ENCODE measurements at places on chromosomes 13 and 19.

GRCh38 chr13:108700422-108701170, 71.2 kb downstream of the MYO16 start:
- DNase-seq = no peak

GRCh38 chr13:114212158-114212495, 22.6 kb upstream of the CDC16 start:
- DNase-seq = no peak

- DNase-seq = no peak
Measured at GRCh38 chr13:105365831-105366230, 1169.6 kb downstream of the EFNB2 start.

- DNase-seq = peak; percentile 3
Measured at GRCh38 chr13:76711550-76712182, 174.5 kb downstream of the KCTD12 start.

- no peak for DNase-seq
Measured at GRCh38 chr19:40163541-40164129, 27.6 kb upstream of the MAP3K10 start.

GRCh38 chr19:31459430-31459829, 110.2 kb upstream of the TSHZ3 start:
- no peak for DNase-seq

DNA sequence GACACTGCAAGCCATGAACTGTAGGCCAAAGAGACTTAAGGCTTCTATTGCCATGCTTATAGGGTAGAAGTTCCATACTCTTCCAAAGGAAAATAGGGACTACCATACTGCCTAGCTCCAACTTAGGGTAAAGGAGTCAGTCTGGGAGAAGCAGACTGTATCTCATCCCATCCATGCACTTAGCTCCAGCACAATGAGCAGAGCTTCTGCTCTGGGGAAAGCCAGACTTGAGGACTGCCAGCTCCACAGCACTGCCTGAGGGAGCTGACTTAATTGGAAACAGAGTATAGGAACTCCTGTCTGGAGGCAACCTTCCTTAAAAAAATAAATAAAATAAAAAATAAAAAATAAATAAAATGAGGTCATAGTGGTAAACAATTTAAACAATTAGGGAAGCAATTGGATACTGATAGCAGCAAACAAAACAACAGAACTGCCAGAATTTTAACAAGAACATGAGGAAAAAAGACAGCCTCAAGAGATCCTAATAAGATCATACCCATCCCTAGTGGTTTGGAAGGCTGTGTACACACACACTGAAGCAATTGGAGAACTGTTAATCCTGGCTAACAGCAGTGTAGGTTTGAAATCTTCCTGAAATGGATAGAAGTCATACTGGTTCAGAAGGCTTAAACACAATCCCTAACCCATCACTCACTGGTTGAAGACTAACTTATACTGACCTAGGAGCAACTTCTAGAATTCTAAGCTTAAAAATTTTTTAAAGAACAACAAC, 550.1 kb downstream of the TBC1D4 start:
- no peak for DNase-seq

DNA sequence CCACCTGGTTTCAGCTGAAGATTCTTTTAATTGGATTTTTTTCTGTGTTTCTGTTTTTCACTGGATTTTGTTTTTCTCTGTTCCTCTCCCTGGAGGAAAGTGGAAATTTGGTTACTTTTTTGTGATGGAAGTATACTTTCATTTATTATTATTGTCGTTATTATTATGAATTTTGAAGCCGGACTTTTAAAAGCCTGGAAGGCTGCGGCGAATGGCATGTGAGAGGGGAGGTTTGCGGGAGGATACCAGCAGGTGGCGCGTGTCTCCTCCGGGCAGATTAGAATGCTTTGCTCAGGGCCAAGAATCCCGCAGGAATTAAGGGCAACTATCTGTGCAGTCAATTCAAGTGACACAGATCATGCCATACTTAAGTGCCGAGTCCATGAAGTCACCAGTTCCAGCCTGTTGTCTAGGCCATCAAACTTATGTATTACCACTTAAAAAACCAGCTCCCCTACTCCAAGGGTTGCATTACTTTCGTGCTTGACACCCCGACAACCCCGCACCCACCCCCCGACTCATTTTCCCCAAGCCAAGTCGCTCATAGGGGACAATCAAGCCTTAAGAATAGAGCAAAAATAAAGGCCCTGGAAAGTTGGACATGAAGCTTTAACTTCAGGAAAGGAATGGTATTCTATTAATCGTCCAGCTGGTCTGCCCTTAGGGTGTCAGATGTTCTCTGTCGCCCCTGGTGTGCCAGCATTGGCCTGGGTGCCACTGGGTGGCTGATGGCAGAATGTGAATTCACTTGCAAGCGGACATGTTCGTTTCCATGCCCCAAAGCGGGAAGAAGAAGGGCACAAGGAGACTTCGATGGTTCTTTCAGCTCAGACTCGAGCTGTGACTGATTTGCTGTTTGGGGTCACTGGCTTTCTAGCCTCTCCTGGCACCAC, 1.3 kb upstream of the LRCH1 start:
- DNase-seq = peak; percentile 75

DNA sequence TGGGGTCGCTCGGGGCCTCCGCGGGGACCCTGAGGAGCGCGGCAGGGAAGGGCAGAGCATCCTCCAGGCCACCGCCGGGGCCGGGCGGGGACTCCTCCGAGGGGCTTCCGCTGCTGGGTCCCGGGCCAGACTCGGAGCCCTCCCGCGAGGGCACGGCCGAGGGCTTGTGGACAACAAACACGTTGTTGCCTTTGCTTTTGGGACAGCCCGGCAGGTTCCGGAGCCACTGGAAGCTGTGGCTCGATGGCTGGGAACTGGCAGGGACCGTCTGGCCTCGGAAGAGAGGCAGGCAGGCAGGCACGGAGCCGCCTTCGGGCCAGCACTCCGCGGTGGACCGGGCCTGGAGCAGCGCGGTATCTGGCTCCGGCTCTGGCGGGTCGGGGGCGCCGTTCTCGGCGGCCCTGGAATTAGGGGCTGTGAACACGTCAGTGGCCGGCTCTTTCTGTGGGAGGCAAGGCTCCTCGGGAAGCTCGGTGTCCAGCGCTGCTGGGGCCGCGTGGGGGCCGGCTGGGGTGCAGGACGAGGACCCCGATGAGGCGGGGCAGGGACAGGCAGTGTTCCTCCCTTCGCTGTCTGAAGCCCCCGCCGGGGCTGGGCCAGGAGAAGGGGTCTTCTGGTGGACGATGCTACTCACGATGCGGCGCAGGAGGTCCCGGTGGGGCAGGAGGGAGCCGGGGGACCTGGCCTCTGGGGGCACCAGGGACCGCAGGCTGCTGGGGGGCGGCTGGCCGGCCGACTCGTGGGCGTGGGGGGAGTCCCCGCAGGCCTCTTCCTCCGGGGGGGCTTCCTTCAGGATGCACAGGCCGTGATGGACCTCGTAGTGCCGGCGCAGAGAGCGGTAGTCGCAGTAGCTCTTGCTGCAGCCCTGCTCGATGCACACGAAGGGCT, 27.6 kb downstream of the ZNF541 start:
- DNase-seq = no peak

GRCh38 chr13:46531953-46532352, 21.0 kb upstream of the LRCH1 start:
- no peak for DNase-seq

DNA sequence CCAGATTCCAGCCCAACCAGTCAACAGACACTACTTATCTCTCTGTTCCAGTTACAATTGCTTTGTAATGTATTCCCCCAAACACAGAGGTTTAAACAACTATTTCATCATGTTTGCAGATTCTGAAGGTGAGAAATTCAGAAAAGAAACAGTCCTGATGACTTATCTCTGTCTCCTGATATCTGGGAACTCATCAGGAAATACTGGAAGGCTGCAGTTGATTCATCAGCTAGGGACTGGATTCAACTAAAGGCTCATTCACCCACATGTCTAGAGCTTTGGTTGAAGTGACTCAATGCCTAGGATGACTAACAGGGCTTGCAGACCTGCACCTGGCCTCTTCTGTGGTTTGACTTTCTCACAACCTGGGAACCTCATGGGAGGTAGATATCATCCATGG, 56.6 kb upstream of the GPC6 start:
- DNase-seq = peak; percentile 18

DNA sequence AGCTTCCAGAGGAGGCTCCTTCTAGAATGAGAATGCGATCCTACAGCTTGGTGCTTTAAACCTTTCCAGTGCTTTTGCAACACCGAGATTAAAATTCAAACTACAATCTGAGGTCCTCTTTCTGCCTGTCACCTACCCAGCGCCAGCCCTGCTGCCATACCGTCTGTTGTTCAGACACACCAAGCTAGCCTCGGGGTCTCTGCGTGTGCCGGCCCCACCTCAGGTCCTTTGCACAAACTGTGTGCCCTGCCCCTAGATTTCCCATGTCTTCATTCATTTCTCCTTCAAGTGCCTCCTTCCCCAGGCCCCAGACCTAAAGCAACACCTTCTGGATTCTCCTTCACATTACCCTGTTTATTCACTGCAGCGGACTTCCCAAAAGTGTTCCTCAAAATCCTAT, 11.1 kb downstream of the HSH2D start:
- DNase-seq = no peak

- DNase-seq = no peak
Measured at GRCh38 chr19:15464394-15465385, at the start of gene RASAL3. TSS of gene RASAL3 (minus strand) at chr19:15464544. CDS start at chr19:15464358, 186 bp downstream.

DNA sequence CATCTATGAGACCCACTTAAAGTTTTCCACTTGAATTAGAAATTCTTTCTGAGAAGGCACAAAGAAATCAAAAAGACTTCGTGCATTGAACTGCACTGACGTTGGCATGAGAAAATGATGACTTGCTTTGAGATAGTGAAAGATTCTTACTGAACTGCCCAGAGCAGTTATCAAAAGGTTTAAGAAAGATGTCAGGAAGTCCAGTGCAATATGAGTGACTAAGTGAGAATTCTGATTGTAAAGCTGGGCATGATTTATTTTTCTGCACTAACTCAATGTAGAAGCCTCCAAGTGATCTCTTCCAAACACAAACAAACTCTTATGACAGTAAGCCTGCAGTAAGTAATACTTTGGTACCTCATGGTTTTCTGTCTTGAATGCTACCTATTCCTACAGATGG, 52.1 kb downstream of the SERTM1 start:
- no peak for DNase-seq

GRCh38 chr19:7848779-7849457, 18.9 kb downstream of the EVI5L start:
- no peak for DNase-seq

GRCh38 chr19:2722541-2723344, 1.6 kb upstream of the DIRAS1 start:
- no peak for DNase-seq

- no peak for DNase-seq
Measured at GRCh38 chr13:98878486-98879126, 99.3 kb downstream of the DOCK9 start.

- DNase-seq = peak; percentile 23
Measured at GRCh38 chr13:41587490-41587889, 130.1 kb downstream of the RGCC start.

DNA sequence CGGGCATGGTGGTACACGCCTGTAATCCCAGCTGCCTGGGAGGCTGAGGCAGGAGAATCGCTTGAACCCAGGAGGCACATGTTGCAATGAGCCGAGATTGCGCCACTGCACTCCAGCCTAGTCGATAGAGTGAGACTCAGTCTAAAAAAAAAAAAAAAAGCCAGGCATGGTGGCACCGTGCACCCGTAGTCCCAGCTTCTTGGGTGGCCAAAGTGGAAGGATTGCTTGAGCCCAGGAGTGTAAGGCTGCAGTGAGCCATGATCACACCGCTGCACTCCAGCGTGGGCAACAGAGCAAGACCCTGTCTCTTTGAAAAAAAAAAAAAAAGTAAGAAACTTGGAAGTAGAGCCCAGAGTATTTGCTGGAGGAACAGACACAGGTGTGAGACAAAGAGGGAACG, 27.7 kb downstream of the CCDC8 start:
- no peak for DNase-seq

- DNase-seq = no peak
Measured at GRCh38 chr13:50892210-50892944, 17.2 kb upstream of the RNASEH2B start.

- no peak for DNase-seq
Measured at GRCh38 chr13:105957769-105958438, 577.6 kb downstream of the EFNB2 start.

GRCh38 chr19:57583521-57584416, at the start of gene ZIK1:
TSS of gene ZIK1 (plus strand) at chr19:57584145. CDS start at chr19:57584357, 212 bp downstream.
- peak; percentile 96 for DNase-seq

- no peak for DNase-seq
Measured at GRCh38 chr13:53017433-53017970, 11.1 kb upstream of the OLFM4 start.

- peak; percentile 86 for DNase-seq
Measured at GRCh38 chr19:37007587-37008220, 70.5 kb upstream of the ZNF420 start.

DNA sequence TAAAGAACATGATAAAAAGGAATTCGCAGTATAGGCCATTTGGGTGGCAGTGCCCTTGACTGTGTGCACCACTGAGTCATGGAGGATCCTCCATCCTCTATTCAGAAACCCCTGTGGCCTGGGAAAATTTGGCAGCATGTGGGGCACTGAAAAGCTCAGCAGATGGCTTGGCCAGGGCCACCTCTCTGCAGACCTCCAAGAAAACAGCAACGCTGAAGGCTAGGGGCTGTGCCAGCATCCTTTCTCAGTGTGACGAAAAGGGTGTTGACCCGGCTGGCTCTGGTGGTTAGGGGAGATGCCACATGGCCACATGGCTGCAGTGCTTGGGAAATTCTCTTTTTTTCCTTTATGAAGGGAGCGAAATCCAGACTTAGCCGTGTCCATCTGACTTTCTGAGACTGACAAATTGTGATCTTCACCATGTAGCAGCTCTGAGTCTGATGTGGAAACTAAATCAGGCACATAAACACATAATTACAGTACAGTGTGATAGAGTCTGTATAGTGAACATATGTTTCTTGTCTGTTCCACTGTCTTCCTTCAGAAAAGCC, 178.0 kb downstream of the KCTD12 start:
- no peak for DNase-seq

- no peak for DNase-seq
Measured at GRCh38 chr13:40440990-40441820, 225.2 kb downstream of the FOXO1 start.

DNA sequence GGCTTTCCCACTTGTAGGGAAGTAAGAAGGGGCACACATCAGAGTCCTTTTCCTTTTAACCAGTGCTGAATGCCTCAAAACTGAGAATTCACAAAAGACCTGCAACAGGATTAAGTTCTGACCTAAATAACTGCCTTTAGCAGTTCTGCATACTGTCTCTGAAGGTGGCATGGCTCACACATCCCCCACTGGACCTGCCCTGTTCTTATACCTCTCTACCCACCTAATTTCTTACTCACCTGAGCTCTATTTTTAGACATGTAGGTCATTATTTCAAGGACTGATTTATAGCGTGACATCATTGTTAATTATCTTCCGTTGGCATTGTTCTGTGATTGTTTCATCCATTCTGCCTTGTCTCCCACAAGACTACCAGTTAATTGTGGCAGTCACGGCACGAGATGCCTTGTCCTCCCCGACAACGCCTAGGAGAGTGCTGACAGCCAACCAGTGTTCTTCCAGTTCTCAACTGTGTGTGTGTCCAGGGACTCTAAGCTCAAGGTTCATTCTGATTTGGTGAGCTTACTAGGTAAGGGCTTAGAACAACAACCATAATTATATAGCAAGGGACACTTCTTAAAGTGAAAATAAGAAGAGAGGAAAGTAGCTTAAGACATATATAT, 27.1 kb upstream of the UBL3 start:
- no peak for DNase-seq

GRCh38 chr19:43883864-43884263, 51.2 kb downstream of the ZNF45 start:
- no peak for DNase-seq

Data from ELF-1 (cell line).